ENCODE measurements at places on chromosomes 7 and 10.
A peak's percentile ranks its signal among the peaks of the same experiment; 100 is the strongest.

GRCh38 chr7:37683246-37684120, at the start of gene GPR141:
Gene GPR141, plus strand, starts transcription at chr7:37683766. Its CDS starts 56,628 bp downstream, at chr7:37740394.
- no peak for DNase-seq

GRCh38 chr10:126433351-126433750, 45.1 kb upstream of the ADAM12 start:
- no peak for DNase-seq

DNA sequence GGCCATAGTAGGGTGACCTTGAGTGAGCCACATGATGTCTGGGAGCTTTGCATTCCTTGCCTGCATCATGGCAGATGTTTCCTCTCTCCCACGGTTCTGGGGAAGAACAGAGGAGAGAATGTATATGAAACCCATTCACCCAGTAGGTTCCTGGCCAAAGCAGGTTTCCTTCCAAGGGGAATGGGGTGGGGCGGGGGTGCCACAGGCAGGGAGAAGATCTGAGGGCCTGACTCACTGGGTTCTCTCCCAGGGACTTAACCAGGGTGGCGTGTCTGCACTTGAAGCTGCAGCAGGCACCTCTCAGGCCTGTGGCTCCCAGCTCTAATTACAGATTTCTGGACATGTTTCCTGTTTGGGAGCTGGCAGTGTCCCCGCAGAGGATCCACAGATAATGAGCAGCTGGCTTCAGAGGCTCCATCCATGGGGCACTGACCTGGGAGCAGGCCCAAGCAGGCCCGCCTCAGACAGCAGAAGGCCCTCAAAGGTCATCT, 50.2 kb upstream of the ZMIZ1 start:
- peak; percentile 62 for DNase-seq

- DNase-seq, result peak; percentile 87
These were observed 256.9 kb upstream of the NFE2L3 start for GRCh38 chr7:25894902-25895791.

GRCh38 chr7:24715661-24716479, 41.4 kb downstream of the GSDME start:
- DNase-seq, result no peak

- DNase-seq, result no peak
These were observed 84.5 kb downstream of the SRPK2 start for GRCh38 chr7:105304040-105304895.

DNA sequence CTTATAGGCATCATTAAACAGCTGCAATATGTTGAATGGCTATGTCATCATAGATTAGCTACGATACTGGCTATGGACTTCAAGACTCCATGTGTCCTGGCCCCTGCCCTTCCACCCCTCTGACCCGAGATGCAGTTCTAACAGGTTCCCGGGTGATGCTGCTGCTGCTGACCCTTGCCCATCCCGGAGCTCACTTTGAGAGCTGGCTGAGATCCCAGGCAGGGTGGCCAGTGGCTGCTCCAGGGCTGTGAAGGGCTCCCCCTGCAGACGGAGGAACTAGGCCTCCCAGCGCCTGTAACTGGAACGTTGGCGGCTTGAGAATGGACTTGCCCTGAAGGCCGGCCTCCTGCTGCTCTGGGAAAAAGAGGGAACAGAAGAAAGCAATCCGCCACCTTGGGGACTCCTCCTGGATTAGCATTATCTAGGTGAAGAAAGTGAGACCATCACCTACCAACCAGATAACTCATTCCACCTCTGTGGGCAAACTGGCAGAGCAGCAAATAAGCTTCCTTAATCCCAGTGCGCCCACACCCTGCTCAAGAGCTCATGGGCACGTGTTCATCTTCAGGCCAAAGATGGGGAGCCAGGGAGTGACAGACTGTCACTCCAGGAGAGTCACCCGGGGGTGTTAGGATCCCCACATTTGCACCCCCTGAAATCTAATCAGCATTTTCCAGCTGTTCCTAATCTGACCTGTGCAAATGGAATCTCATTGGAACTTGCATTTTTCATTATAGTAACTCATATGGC, 56.8 kb downstream of the PARP12 start:
- peak; percentile 60 for DNase-seq

DNA sequence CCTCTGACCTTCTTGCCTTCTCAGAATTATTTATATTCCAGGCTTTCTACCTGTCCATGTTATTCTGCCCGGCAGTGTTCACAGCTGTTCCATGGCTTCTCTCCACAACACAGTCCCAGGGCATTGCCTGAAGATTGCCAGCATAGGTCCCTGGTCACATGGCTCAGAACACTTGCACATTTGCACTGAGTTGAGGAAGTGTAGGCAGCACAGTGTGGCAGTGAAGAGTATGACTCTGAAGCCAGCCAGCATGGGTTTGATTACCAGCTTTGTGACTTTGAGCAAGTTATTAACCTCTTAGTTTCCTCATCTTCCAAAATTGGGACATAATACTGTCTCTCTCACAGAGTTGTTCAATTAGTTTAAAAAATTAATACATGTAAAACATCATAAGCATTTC, 73.2 kb upstream of the NEUROD6 start:
- DNase-seq, result no peak

DNA sequence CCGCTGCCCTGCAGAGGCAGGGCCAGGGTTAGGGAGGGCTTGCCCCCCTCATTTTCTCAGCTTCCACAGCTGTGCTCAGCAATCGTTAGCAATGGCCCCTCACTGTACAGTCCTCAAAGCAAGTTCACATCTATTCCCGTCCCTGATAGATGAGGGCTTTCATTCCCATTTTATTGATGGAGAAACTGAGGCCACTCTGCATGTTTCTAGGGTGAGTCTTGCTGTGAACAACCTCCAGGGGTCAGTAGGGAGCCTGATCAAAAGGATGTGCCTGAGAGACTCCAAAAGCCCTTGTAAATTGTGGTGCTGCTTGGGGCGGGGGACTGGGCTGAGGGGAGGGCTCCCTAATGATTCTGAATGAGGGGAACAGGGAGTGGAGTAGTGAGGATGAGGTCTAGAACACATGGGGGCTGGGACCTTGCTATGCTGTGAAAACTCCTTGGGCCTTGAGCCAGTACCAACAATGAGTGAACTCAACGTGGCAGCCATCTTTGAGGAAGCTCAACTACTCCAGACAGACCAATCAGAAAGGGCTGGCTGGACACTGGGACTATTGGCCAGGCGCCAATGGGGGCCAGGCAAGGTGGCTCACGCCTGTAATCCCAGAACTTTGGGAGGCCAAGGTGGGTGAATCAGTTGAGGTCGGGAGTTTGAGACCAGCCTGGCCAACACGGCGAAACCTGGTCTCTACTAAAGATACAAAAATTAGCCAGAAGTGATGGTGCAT, 6.7 kb upstream of the GRIFIN start:
- no peak for DNase-seq

GRCh38 chr7:33108554-33109004, 625 bp downstream of the RP9 start:
- DNase-seq, result no peak

Data from upper lobe of right lung (tissue), 1 donor.